ENCODE measurements at places on chromosomes 1 and 21.

DNA sequence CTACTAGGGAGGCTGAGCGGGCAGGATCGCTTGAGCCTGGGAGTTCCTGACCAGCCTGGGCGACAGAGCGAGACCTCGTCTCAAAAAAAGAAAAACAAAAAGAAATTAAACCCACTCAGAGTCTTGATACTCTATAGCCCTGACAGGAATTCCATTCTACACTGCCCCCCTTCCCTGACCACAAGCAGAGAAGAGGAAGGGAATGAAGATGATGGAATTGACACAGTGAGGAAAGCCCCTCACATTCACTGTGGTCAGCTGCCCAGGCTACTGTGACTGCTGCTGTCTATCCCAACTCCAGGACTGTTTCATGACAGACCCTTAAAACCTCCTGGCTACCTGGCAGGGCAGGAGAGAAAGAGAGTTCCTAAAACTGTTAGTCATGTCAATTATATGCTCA lies 12.1 kb downstream of the LIN9 start:
- H3K4me3 ChIP-seq, result no peak overlapping the region
- no peaks in the 10 kb centered on the region for H3K4me1 ChIP-seq
- no peaks in the 10 kb centered on the region for H3K27me3 ChIP-seq
- DNase-seq, result no peak
- H3K27ac ChIP-seq, result no peak overlapping the region
- H3K36me3 ChIP-seq, result peaks cover 32% of the 10 kb centered on the region

GRCh38 chr1:59415881-59416280 lies 119.0 kb downstream of the FGGY start:
- no peak overlapping the region for H3K4me3 ChIP-seq
- no peaks in the 10 kb centered on the region for H3K27me3 ChIP-seq
- DNase-seq, result no peak
- no peaks in the 10 kb centered on the region for H3K4me1 ChIP-seq

DNA sequence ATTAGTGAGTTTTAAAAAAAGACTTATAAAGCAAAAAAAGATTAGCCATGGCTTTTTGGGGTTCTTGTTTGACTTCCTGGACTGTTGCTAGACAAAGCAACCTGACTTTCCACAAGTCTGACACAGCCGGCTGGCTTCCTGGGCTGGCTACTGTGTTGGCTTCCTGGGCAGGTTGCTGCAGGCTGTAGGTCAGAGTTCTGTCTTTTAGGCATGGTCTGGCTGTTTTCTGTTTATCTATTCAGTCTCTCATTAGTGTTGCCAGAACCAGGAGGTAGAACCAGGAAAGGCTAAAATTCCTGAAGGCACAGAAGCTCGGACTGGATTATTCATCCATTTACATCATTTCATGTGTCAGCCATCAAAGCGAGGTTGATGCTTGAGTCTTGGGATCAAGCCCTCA lies 88.6 kb upstream of the SLC35F3 start:
- no peaks in the 10 kb centered on the region for H3K27me3 ChIP-seq
- no peaks in the 10 kb centered on the region for H3K4me1 ChIP-seq
- no peak overlapping the region for H3K27ac ChIP-seq

- H3K4me3 ChIP-seq, result no peak overlapping the region
- DNase-seq, result no peak
- H3K27me3 ChIP-seq, result no peaks in the 10 kb centered on the region
- H3K27ac ChIP-seq, result no peak overlapping the region
- H3K4me1 ChIP-seq, result no peaks in the 10 kb centered on the region
Observed at GRCh38 chr1:107817935-107818334, 147.0 kb downstream of the VAV3 start.

- H3K4me3 ChIP-seq, result no peak overlapping the region
- H3K27me3 ChIP-seq, result no peaks in the 10 kb centered on the region
- no peaks in the 10 kb centered on the region for H3K36me3 ChIP-seq
Observed at GRCh38 chr1:17265162-17265561, 16.3 kb downstream of the PADI3 start.

GRCh38 chr21:42681296-42682206 lies 28.1 kb downstream of the PDE9A start:
- no peak overlapping the region for H3K27ac ChIP-seq
- DNase-seq, result no peak
- peaks cover 54% of the 10 kb centered on the region for H3K4me1 ChIP-seq
- H3K27me3 ChIP-seq, result no peaks in the 10 kb centered on the region

GRCh38 chr1:101438359-101438758 lies 201.5 kb downstream of the S1PR1 start:
- no peak overlapping the region for H3K27ac ChIP-seq
- no peaks in the 10 kb centered on the region for H3K27me3 ChIP-seq
- H3K4me3 ChIP-seq, result no peak overlapping the region
- H3K4me1 ChIP-seq, result no peaks in the 10 kb centered on the region

GRCh38 chr21:14889080-14889810 lies 175.6 kb downstream of the NRIP1 start:
- no peak overlapping the region for H3K27ac ChIP-seq
- H3K4me1 ChIP-seq, result no peaks in the 10 kb centered on the region
- no peaks in the 10 kb centered on the region for H3K36me3 ChIP-seq
- no peaks in the 10 kb centered on the region for H3K27me3 ChIP-seq
- DNase-seq, result no peak

Measured in spinal cord (tissue), 10 donors.